ENCODE measurements at places on chromosomes 3 and 15. TPM values are rescaled to one million over a fixed set of nuclear protein-coding genes. Genes with fewer than 3 reads are reported as not detected.

GRCh38 chr15:78981532-78982313, 36.9 kb upstream of the CTSH start:
- DNase-seq = no peak

GRCh38 chr15:98764291-98764690, 116.0 kb downstream of the IGF1R start:
- no peak for DNase-seq

- DNase-seq = no peak
These were observed 147.7 kb upstream of the BHLHE40 start for GRCh38 chr3:4831580-4831950.

GRCh38 chr15:78681281-78682003, 40.4 kb upstream of the CHRNB4 start:
- no peak for DNase-seq

- DNase-seq = no peak
These were observed 523.9 kb upstream of the AGTR1 start for GRCh38 chr3:148173851-148174250.

Gene ROPN1
- total RNA-seq = not detected

Gene GABRA5
- 39.1 TPM for total RNA-seq

Gene RAD51
- not detected for total RNA-seq

All from dorsolateral prefrontal cortex (tissue), 122 donors.